ENCODE measurements at places on chromosomes 2 and 18.
A peak's percentile ranks its signal among the peaks of the same experiment; 100 is the strongest.

DNA sequence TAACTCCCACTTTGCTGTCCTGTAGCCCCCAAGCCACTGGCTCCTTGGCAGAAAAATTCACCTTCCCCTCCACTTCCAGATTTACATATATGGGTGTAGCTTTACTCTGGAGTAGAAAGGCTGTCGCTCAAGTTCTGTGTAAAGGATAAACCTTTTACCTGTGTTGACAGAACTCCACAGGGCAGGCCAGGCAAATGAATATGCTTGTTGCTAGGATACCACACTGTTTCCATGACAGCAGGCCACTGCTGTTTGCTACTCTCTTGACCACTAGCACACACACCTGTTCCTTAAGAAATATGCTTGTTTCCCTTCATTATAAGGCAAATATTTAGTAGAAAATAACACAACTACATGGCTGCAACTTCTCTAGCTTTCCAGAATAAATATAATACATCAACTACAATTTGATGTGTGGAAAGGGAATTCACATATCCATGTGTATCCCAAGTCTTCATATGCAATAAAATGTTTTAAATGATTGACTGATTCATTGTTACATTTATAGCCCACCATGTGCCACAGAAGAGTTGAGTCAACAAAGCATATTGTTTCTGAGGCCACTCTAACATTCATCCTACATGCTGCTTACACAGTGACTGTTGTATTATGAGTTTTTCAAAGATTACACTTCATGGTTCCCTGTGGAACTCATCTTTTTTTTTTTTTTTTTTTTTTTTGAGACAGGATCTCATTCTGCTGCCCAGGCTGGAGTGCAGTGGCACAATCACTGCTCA, 56.2 kb upstream of the ROCK1 start:
- DNase-seq: peak; percentile 91

GRCh38 chr2:23567161-23567756, 182.3 kb downstream of the KLHL29 start:
- no peak for DNase-seq

GRCh38 chr2:54958717-54959371, 91.4 kb downstream of the RTN4 start:
- no peak for DNase-seq

GRCh38 chr2:189199797-189200196, 20.2 kb upstream of the COL5A2 start:
- no peak for DNase-seq

DNA sequence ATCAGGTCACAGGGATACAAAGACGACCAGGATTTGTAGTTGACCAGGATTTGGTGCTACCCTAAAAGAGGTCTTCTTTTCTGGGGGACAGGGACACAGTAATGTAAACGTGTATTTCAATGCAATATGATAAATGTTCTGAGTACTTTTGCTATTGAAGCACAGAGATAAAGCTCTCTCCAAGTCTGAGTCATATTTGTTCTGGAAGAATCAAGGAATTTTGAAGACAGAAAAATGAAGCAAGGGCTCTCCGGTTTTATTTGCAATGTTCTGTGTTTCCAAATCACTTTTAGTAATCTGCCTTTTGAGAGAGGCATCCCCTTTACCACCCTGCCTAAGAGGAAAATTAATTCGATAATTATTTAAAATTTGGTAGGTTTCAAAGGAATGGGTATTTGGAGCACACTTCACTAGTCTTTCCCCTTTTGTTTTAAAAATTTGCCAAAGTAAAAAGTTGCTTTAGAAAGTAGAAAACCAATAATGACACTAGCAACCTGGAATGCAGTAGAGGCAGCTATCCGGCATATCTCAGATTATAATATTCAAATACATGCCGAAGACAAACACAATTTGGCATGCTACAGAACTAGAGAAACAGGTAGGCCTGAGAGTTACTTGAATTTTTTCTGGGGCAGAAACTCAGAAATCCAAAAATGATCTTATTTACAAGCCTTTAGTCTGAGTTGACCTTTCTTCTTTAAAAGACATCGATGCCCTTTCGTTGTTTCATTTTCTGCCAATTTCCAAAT, 82.7 kb downstream of the MREG start:
- no peak for DNase-seq

- no peak for DNase-seq
Observed at GRCh38 chr18:46209161-46209560, 105.0 kb downstream of the HAUS1 start.

GRCh38 chr18:70028084-70028483, 80.4 kb upstream of the CD226 start:
- no peak for DNase-seq

GRCh38 chr2:383888-384287, 96.0 kb upstream of the ALKAL2 start:
- DNase-seq: no peak

GRCh38 chr2:21038403-21039073, 5.3 kb downstream of the APOB start:
- no peak for DNase-seq

- no peak for DNase-seq
Observed at GRCh38 chr2:174577967-174578589, 19.5 kb downstream of the WIPF1 start.

DNA sequence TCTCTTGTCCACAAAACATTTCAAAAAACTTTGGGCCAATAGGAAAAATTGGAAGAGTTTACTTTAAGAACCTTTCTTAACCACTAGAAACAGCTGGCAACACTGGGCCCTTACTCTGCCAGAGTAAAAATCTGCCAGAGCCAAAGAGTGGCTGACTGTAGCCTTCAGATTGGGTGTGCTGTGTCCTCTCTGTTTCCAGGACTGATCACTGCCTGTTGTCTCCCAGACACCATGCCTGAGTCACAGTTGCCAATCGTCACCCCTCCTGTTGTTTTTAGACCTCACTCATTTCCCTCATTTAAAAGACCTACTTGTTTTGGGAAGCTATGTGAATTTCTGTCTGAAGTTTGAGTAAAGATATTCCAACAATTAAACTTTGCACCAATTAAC, 159.1 kb downstream of the PPP1R1C start:
- no peak for DNase-seq

GRCh38 chr2:60500861-60501260, 52.6 kb downstream of the BCL11A start:
- DNase-seq: no peak

GRCh38 chr2:121961761-121962160, 206.3 kb downstream of the TSN start:
- no peak for DNase-seq

- peak; percentile 22 for DNase-seq
Observed at GRCh38 chr2:119367472-119368099, 809 bp downstream of the DBI start.

DNA sequence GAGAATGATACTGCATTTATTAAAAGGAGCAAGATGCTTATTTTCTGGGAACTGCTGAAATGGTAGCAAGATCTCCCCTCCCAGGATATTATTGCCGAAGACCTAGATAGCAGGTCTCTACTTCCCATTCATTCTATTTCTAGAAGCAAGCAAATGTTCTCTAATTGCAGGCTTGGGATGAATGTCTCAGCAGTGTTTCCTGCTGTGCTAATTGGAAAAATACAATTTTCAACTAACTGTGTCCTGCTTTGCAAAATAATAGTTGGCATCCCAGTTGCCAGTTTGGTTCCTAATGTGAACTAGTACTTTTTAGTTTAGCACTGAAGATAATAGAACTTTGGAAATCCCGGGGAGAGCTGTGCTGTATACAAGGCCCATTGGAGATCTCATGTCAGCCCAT, 26.1 kb downstream of the SLC20A1 start:
- DNase-seq: no peak

DNA sequence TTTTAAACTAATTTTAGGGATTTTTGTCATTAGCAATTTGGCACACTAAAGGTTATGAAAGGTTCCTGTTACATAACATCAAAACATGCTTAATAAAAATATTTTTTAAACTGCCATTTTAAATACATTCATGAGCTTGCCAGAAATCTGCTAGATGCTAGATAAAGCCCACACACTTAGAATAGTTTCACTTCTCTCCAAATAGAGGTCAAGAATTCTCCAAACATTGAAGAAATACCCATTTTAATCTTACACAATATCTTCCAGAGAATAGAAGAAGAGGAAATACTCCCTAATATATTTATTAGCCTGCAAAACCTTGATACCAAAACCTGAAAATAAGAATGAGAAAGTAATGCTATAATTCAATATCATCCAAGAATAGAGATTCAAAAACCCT, 247.5 kb downstream of the PTH2R start:
- no peak for DNase-seq

GRCh38 chr2:118490330-118490729, 357.1 kb downstream of the EN1 start:
- DNase-seq: no peak

DNA sequence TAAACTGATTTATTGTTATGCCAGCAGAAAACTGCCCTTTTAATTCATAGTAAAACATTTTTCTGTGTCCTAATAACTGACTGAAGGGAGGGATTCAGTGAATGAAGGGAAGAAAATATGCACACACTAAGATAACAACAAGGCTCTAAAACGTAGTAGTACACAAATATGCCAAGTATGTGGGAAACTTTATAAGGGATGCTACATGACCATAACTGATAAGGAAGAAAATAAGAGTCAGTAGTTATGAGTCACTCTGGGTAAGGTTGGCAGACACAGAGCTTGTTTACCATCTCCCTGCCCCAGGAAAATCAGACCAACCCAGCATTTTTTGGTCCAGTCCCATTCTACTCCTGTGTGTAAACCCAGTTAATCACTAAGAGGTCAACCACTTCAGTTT, 124.2 kb downstream of the RPRM start:
- no peak for DNase-seq

DNA sequence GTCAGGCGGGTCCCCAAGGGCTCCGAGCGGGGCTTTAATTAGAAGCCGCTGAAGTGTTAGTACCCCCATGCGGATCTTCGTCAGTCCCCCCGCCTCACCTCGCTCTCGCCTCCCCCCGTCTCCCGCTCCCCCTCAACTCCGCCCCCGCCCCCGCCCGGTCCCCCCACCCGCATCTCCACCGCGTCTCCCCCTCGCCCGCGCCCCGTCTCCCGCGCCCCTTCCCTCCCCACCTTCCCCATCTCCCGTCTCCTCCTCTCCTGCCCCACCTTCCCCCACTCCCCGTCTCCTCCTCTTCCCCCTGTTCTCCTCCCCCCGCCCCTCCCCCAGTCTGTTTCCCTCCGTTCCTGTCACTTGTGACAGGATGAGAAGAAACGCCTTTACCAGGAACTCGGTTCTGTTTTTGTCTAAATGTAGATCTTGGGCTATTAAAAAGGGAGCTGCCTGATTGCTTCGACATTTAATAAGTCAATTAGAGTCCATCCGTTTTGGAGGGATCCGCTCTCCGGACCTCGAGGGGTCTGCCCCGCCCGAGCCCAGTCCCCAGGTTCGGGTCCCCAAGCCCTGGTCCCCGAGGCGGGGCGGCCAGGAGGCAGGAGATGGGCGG, 969 bp upstream of the ALKAL2 start:
- no peak for DNase-seq

DNA sequence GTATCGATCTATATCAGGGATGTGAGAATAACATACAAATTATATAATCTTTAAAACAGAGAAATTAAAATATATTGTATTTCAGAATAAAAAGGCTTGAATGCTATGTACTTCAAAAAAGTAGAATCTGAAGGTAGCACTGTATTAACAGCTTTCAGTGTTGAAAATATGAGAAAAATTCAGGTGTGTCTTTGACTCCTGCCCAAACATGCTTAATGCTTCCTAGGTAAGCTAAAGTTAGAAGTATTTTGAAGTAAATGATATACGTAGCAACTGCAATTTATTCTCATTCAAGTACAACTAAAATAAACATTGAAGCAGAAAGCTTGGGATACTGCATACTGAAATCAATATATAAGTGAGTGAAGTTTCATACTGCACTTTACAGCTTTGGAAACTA, 1082.0 kb upstream of the ACVR2A start:
- DNase-seq: no peak

DNA sequence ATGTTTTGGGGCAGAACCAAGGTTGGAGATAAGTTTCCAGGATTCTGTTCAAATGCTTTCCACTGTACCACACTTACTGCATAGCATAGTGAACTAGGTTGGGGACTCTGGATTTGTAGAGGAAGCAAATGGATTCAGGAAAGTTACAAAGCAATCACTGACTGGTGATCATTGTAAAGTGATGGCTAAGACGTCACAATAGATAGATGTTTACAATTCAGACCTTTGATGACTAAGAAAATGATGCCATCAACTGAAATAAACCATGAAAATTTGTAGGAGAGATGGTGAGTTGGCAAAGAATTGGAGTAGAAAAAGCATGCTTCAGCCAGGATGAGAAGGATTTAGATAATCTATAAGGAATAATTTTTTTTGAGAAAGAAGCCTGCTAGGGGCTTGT, 178.0 kb downstream of the UBE2E3 start:
- DNase-seq: no peak

- no peak for DNase-seq
Observed at GRCh38 chr2:218478544-218478943, 59.6 kb downstream of the VIL1 start.

GRCh38 chr18:49813069-49813318, 339 bp downstream of the ACAA2 start:
- DNase-seq: peak; percentile 54

- no peak for DNase-seq
Observed at GRCh38 chr2:83006961-83007360, 1452.1 kb downstream of the SUCLG1 start.

Measured in NCI-H1105 (cell line).